ENCODE measurements at places on chromosomes 6 and 20.

GRCh38 chr6:100518588-100518987, 53.9 kb upstream of the SIM1 start:
- no peak for DNase-seq

- DNase-seq = no peak
These were observed 25.4 kb upstream of the CNKSR3 start for GRCh38 chr6:154535851-154536250.

GRCh38 chr20:62216636-62217566, 3.2 kb downstream of the HRH3 start:
- no peak for DNase-seq

- DNase-seq = no peak
These were observed 73.4 kb downstream of the PTPN1 start for GRCh38 chr20:50583442-50584150.

DNA sequence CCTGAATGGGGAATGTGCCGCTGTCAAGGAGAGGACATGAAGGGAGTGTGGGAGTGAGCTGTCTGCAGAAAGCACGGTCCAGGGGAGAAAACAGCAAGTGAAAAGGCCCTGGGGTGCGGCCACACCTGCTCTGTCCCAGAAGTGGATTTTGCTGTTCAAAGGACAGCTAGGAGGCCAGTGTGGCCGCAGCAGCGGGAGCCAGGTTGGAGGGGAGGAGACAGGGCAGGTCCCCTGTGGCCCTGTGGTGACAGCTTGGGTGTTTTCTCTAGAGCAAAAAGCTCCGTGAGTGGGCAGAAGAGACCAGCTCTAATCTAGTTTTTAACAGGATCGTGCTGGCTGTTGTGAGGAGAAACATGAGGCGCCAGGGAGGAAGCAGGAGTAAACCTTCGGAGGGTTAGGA, 4.5 kb upstream of the SLC52A3 start:
- DNase-seq = no peak

Data from activated naive CD4-positive, alpha-beta T cell (primary cell).